ENCODE measurements at places on chromosomes 2 and 18.

- DNase-seq: no peak
Observed at GRCh38 chr18:44594799-44595467, 85.8 kb upstream of the SETBP1 start.

- DNase-seq: peak; percentile 19
Observed at GRCh38 chr2:98149333-98149697, 62.3 kb downstream of the VWA3B start.

- peak; percentile 74 for DNase-seq
Observed at GRCh38 chr2:170930131-170930990, 1.3 kb downstream of the GORASP2 start.

DNA sequence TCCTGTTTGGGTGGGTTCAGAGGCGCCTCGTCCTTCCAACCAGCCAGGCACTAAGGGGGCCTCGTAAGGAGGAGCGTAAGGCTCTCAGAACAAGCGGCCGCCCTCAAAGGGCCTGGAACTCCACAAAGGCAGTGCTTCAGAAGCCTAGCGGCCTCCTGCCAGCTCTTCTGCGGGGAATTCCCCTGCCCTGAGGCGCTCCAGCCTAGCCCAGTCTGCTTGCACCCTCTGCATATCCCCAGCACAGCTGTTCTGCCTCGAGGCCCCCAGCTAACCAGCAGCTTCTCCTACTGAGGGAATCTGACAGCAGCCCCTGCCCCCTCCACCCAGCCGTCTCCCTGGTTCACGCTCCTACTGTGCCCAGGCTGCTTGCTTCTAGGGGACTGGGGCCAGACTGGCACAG, 265.9 kb downstream of the TFCP2L1 start:
- no peak for DNase-seq

- DNase-seq: no peak
Observed at GRCh38 chr2:44731505-44731904, 210.0 kb upstream of the SIX3 start.

GRCh38 chr2:7288484-7288883, 371.3 kb downstream of the RNF144A start:
- no peak for DNase-seq

GRCh38 chr2:187825108-187825507, 270.9 kb upstream of the TFPI start:
- DNase-seq: no peak

DNA sequence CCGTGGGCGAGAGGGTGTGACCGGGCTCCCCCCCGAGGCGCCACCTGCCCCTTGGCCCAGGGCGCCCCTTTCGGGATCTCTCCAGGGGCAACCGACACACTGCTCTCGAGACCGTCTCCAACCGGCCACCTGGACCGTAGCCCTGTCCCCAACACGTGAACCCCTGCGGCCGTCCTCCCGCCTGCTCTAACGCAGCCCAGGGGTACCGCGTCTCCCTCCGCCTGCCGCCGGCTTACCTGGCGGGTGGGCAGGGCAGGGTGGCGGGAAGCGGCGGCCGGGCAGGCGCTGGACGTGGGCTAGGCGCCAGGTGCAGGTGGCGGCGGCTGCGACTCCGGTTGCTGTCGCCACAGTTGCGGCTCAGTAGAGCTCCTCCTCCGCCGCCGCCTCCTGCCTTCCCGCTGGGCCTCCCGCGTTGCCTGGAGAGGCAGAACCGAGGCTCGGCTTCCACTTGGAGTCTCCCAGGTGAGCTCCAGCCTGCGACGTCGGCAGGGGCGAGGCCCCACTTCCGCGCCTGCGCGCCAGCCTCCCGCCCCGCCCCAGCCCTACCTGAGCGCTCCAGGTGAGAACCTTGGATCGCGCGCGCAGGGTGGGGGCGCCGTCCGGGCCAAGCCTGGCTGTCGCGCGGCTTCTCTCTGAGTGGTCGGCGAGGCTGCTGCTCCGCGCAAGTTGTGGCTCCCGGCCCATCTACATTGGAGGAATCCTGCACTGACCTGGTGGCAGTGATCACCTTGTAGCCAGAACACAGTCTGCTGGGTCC, at the start of gene GALNT3:
TSS of gene GALNT3 (minus strand) at position 469 of the 757 bp plus-strand sequence. CDS start 23,547 bp downstream, outside the sequence.
- DNase-seq: peak; percentile 34

DNA sequence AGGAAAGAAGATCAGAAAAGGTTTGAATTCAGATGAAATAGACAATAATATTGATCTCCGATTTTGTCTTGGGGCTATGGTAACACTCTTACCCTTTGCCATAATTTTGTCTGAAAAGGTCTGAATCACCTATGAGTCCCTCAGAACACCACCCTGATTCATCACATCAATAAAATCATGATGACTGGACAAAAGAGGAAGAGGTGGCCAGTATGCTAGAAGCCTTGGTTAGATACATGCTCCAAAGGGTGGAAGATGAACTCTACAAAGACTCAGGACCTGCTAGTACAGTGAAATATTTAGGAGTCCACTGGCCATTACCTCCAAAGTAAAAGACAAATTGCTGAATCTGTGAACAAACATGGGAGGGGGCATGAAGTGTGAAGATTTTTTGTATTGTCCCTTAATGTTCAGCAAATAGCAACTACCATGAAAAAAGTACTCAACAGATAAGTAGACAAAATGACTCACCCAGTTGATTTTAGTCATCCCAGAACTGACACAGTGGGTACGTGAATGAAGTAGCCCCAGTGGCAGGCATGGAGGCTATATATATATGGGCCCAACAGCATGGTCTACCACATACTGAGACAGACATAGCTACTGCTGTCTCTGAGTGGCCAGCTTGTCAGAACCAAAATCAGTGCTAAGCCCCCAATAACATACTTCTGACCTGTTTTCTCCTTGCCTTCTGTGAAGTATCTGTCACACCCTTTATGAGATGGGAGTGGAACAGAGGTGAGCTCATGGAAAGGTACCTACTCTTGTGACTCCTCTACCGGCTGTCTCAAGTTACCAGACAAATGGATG, 36.5 kb upstream of the GLS start:
- no peak for DNase-seq

- no peak for DNase-seq
Observed at GRCh38 chr2:135047300-135047699, at the start of gene MAP3K19. Gene MAP3K19, minus strand, starts transcription at chr2:135047447. Its CDS starts 22,800 bp downstream, at chr2:135024647.
